ENCODE measurements at places on chromosomes 7 and 10.

DNA sequence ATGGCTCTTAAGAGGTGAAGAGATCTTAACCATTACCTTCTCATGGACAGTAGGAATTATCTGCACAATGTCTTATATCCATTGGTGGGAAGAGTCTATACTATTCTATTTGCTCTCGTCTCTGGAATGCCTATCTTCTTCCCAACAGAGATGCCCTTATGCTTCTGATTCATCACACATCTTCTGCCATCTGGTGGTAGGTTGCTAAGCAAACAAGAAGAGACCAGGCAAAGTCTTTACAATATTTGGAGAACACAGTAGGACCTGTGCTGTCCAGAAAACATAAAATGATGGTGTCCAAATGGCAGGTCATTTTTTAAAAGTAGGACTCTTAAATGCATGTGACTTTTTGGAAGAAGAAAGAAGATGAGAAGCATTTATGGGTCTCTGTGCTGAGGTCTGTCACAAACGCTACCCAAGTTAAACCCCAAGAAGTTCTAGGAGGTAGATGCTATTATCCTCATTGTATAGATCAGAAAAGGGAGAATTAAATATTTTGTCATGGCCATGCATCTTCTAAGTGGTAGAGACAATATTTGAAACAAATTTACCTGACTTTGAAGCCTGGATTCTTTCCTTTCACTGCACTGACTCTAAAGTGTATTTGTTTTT is 67.8 kb upstream of the NXPH1 start:
- no peak for DNase-seq

- no peak for DNase-seq
These were observed 689 bp upstream of the GTPBP4 start for GRCh38 chr10:987620-987869.

GRCh38 chr10:102643336-102644065 is 778 bp upstream of the TRIM8 start:
- DNase-seq = peak; percentile 88

GRCh38 chr10:42422911-42423310 is 215.5 kb downstream of the ZNF33B start:
- DNase-seq = no peak

DNA sequence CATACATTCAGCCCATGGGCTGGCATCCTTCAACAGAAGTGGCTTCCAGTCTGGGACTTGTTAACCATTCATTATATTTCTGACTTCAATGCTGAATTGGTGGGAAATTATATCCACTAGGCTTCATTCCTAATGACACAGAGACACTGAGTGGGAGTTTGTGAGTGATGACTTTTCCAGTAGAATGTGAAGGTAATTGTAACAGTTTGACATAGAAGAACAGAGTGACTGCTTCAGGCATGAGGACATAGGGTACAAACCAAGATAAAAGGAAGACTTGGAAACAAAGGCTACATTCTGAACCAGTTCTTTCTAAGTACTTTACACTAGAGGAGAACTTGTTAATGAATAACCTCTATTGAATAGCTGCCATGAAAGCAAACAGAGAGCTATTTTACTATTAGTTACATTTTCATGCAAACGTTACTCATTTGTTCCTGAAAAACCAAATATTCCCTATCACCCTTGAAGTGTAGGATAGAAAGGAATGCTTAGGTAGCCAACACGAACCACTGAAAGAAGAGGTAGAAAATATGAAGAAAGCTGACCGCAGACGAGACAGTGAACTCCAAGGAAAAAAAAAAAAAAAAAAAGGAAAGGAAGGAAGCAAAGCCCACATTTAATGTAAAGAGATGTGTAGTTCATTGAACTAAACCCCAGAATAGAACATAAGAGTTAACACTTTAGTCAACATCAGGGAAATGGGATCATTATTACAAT is 237.0 kb upstream of the SEMA3C start:
- DNase-seq = peak; percentile 7

- DNase-seq = no peak
These were observed 442 bp downstream of the CYP26C1 start for GRCh38 chr10:93060887-93061593.

GRCh38 chr10:55163388-55163979 is 362.5 kb upstream of the PCDH15 start:
- no peak for DNase-seq

- peak; percentile 5 for DNase-seq
These were observed 11.6 kb downstream of the FRG2B start for GRCh38 chr10:133614830-133615580.

DNA sequence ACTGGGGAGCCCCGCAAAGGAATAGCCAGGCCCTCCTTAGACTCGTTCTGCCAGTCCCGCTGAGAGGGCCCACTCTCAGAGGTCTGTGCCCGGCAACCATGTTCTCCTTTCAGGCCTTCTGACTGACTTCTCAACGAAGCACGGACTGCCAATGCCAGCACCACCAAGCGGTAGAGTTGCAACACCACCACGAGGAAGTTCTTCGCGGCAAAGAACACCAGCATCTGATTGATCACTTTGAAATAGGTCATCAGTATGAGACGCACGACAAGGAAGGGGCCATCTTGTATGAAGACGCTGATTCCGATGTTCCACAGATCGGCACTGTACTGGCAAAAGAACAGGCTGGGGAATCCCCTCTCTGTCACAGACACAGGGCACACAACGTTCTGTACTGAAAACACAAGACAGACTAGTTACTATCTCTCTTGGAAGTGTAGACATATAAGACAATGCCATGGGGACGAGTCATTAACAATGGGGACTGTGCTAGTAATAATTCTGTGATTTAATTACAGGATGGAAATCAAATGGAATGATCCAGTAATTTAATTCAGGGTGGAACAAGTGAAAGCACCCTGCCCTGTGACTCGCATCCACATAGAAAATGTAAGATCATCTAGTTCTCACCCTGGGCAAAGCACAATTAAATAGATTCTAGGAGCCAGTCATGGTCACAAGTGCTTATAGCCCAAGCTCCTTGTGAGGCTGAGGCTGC is 42.7 kb downstream of the TMEM26 start:
- DNase-seq = peak; percentile 30

- no peak for DNase-seq
These were observed 69.4 kb downstream of the LRRN3 start for GRCh38 chr7:111160297-111160696.

DNA sequence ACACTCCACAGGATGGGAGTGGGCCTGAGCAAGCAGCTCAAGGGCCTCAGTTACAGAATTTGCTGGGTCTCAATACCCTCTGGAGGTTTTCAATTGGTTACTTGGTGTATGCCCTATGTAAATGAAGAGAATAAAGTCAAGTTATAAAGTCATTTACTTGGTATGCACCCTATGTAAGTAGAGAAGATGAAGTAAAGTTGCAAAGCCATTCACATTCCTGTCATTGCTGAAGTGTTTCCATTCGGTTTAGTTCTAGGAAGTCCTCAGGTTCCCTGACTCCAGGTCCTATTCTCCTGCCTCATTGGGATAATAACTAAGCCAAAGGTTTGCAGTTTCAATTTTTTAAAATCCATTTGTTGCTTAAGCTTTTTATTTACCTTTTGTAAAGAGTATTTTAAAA is 272.6 kb upstream of the NPSR1 start:
- DNase-seq = no peak

DNA sequence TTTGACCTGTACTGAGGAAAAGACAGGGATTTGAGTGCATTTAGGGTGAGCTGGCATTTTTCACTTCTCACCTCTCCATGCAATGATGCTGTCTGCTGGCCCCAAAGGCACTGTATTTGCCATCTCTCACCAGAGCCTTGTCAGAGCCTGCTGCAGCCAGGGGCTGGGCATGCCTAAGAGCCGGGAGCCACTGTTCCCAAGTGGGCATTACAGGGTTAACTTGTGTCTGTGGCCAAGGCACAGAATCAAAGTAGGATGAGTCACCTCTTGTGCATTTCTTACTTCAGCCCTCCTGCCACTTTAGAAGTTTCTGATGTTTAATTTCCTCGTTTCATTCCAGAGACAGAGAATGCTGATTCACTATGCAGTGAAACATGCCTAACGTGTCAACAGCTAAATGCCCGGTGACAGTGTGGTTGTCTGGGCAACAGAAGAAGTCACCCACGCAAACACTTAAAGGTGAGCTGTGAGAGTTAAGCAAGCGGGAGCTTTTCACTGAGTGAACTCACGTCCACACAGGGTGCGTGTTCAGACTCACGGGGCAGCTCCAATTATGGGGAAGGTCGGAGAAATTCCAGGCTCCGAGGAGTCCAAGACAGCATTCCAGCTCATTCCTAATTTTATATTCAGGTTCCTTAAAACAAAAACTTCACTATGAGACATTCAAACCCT is 57.1 kb upstream of the IGFBP3 start:
- peak; percentile 95 for DNase-seq

DNA sequence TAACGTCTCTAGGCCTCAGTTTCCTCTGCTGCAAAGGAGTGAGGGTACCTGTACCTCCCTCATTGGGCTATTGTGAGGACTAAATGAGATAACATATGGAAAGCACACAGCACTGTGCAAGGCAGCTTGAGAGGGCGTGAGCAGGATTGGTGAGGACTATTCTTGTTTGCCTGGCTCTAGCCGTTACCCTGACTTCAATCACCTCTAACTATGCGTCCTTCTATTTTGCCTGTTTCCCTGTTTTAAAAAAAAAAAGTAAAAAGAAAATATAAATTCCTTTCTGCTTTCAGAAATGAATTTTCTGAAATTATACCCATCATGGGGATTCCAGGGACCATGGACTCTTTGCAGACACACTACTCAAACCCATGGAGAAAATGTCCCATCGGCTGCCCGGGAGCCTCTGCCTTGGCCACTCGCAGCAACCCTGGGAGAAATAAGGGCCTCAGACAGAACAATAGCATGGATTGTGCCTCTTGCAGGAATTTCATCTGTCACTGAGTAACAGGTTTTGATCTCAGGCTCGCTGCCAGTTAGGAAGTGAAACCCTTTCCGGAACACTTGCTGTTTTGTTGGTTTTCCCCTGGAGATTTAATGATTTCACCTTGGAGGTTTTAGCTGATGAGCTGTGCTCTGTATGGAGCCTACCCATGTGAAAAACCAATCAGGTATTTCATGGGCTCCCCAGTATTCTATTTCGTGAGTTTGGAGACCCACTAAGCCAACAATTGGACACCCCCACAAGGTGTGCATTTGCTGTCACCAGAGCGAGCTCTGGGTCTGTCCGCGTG is 55.6 kb downstream of the STEAP1B start:
- DNase-seq = peak; percentile 82

DNA sequence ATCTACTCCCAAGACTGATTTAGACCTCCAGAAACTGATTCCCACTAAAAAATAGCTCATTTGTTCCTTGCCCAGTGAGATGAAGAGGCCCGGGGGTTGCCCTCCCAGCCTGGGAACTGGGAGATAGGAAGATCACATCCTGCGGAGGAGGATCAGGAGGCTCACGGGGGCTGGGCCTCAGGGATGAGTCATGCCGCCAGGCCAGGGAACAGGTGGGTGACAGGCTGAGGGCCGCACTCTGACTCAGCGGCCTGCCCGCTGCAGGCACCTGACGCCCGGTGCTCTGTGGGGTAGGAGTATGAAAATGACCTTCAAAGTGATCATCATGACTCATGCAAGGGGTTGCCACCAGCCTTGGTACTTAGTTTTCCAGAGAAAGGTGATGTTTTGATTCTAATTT is 104.5 kb upstream of the ZPBP start:
- DNase-seq = no peak

DNA sequence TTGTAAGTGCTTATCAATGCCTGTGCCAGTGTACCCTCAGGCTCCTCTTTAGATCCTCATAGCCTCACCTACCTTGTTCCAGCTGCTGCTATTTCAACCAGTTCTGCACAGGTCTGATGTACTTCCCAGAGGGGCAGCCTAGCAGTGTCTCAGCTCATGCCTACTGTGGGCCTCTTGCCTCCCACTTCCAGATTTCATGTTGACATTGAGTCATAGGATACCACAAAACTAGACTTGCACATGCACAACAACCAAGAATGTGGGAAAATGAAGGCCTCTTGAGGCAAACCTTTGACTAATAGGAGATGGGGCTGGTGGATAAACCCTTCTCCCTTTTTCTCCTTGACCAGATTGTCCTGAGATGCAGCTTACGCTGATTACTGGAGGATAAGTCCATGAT is 31.0 kb downstream of the PON3 start:
- DNase-seq = no peak

DNA sequence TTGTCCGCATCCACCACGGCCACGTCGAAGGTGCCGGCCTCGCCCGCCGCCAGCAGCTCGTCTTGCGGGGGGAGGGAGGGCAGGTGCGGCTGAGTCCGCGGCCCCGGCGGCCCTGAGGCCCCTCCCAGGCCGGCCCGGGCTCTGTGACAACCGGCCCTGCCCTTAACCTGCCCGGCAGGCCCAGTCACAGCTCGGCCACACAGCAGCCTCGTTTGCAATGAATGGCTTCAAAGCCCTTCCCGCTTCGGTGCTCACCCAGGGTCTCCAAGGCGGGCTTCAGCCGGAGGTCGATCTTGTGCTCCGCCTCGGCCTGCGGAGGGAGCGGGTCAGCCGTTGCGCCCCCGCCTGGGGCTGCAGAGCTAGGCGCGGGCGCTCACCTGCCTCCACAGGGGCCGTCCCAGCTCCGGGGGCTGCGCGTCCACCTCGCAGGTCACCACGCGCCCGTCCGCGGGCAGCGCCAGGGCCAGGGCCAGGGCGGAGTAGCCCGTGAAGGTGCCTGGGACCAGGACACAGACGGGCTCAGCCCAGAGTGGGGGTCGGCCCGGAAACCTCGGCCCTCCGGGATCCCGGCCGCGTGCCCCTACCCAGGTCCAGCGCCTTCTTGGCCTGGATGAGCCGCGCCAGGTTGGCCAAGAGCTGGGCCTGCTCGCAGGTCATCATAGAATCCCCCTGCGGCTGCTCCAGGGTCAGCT is 928 bp downstream of the COMTD1 start:
- no peak for DNase-seq

DNA sequence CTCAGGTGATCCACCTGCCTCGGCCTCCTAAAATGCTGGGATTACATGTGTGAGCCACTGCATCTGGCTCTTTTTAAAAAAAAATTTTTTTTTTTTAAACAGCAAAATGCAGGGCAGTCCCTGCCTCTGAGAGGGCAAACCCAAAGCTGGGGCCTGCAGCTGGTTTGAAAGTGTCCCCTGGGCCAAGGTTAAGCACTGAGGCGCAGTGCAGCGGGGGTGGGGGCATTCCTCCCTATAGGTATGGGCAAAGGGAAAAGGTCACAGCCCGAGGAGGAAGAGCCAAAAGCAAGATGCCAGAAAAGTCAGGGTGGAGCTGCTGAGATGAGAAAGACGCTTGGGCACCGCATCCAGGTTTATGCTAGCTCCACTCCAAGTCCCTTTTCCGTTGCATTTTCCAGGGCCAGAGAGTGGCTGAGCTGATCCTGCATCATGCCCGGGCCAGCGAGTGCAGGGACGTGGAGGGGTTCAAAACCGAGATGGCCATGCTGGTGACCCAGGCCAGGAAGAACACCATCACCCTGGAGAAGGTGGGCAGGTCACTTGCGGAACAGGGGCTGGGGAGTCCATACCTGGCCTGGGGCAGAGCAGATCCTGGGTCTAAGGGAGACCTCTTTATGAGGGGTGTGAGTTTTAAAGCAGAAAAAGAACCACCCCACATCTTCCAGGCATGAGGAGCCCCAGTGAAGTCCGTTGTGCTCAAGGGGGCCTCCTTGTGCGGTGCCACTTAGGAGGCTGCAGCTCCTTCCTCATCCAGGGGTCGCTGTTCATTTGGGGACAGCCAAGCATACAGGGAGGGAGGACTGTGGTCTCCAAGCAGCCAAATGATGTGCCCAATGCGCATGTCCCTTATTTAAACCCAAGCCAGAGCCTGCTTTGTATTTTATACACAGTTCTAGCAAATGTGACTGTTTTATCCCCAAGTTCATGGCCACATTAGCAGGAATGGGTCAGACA is 7.0 kb upstream of the NDUFB2 start:
- DNase-seq = no peak
